ENCODE measurements at places on chromosomes 1 and 21. TPM values are rescaled to one million over a fixed set of nuclear protein-coding genes. Genes with fewer than 3 reads are reported as not detected.

The RIMS3 gene
- total RNA-seq, result 0.15 TPM

The MTFR1L gene
- 28.3 TPM for total RNA-seq

The KISS1 gene
- 1.1 TPM for total RNA-seq

The ITLN2 gene
- total RNA-seq, result not detected

The IRF2BP2 gene
- total RNA-seq, result 62.9 TPM

The ASCL5 gene
- total RNA-seq, result not detected

Data from epithelial cell of umbilical artery (primary cell).